BE2C (cell line): ENCODE measurements at places on chromosomes 11 and 22.

- DNase-seq, result no peak
Observed at GRCh38 chr11:69807106-69807815, 12.0 kb downstream of the FGF3 start.

GRCh38 chr11:107076832-107077231 is 58.6 kb upstream of the GUCY1A2 start:
- no peak for DNase-seq

- no peak for DNase-seq
Observed at GRCh38 chr11:70761094-70761907, 363.0 kb downstream of the CTTN start.

- no peak for DNase-seq
Observed at GRCh38 chr11:108886660-108887009, 221.8 kb downstream of the DDX10 start.

- no peak for DNase-seq
Observed at GRCh38 chr22:32255726-32256125, 579 bp upstream of the SLC5A4 start.

DNA sequence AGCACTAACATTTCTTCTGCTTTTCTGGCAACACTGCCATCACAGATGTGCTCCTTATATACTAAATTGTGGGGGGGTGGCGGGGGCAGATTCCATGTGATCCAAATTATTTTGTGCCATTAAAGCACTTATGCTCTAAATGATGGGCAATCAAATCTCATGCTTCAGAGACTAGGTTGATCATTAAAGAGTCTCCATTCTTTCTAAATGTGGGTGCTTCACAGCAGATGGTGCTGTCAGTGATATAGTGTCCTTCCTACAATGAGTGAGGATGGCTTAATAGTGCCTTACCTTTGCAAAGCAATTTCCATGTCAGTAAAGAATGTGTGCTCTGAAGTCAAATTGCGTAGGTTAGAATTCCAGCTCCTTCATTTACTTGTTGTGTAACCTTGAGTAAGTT is 589.8 kb downstream of the ETS1 start:
- DNase-seq, result no peak

DNA sequence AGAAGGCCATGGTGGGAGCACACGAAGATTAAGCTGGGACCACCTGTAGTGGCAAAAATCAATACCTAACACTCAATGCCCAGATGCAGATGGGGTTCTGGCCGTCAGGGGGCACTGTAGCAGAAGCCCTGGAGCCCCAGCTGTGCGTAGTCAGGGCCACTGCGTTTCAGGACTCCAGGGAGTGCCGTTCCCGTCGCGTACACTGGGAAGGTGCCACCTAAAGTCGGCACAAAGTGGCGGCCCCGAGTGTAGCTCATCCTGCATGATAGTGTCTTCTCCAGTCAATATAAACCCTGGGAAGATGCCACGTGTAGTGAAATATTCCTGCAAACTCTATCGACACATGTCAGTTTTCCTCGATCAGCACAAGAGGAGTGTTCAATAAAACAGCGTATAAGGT is 123.8 kb upstream of the NTM start:
- DNase-seq, result no peak

DNA sequence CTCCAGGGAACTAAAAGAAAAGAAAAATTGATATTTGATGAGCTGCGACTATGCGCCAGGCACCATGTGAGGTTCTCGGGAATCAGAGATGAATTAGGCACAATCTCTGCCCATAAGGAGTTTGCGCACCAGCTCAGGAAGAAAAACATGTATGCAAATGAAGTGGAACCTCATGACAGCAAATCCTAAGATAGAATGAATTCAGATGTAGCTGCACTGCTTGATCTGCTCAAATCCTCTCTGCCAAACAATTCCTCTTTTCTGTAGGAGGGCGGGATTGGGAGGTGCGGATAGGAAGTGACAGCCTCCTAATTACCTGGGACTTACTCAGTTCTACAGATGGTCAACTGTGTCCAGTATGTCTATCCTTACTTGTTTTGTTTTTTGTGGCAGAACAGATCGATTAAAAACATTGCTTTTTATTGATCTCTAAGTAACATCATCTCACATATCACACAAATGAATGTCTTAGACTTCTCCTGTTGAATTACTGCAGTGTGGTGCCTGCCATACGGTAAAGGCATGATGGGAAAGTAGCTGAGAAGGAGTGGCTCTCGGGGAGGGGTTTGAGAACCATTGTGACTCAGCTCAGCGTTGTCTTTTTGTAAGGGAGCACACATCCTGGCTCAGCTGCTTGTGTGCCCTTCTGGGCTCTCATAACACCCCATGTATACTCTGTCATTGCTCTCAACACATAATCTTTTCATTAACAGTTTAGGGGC is 13.9 kb downstream of the CRTAM start:
- no peak for DNase-seq

DNA sequence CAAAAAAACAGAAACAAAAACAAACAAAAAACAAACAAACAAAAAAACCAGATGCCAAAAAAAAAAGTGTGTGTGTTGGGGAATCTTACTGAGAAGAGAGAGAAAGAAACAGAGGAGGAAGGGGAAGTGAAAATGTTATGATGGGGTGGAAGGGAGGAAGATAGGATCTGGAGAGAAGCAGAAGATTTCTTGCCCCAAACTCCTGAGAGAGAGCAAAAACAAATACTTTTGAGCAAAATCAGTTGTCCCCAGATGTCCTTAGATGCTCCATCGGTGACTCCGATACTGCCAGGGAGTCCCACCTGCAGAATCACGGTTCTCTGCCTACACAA is 19.9 kb upstream of the GRAMD1B start:
- DNase-seq, result no peak

- DNase-seq, result no peak
Observed at GRCh38 chr11:113189909-113190667, 124.3 kb upstream of the TTC12 start.
